Suppressor macrophage treated with lipopolysaccharide for 4 hours (primary cell): ENCODE measurements at places on chromosomes 12 and 14.

DNA sequence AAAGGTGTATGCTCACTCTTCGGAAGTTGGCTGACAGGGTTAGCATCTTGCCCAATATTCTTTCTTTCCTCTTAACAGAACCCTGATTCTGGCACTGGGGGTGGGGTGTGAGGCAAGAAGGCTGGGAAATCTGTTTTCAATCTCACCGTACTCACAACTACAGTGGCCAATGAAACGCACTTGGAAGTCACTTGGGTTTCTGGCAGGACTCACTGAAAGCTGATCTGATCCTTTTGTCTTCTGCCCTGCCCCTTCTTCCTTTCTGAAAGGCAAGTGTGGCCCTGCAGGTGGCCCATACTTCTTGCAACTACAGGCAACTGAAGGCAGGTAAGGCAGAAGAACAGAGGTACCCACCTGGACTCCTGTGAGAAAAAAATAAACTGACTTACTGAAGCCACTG, 106.9 kb downstream of the STXBP6 start:
- no peak for DNase-seq

DNA sequence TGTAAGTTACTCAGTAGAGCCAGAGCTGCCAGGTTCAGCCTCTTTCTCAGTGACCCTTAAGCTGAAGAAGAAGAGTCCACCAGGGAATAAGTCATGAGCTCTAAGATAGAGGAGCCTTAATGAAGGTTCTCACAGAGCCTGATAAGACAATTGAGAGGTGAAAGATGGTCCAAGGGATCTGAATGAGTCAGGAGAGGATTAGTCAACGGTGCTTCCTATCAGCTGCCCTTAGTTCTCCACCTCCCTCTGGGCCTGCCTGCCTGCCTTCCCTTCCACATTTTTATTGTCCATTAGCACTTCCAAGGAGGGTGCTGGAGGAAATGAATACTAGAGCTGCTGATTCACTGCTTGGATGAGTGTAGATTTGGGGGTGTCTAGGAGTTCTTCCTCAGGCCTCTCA, 161.7 kb upstream of the RMST start:
- peak; percentile 11 for DNase-seq

DNA sequence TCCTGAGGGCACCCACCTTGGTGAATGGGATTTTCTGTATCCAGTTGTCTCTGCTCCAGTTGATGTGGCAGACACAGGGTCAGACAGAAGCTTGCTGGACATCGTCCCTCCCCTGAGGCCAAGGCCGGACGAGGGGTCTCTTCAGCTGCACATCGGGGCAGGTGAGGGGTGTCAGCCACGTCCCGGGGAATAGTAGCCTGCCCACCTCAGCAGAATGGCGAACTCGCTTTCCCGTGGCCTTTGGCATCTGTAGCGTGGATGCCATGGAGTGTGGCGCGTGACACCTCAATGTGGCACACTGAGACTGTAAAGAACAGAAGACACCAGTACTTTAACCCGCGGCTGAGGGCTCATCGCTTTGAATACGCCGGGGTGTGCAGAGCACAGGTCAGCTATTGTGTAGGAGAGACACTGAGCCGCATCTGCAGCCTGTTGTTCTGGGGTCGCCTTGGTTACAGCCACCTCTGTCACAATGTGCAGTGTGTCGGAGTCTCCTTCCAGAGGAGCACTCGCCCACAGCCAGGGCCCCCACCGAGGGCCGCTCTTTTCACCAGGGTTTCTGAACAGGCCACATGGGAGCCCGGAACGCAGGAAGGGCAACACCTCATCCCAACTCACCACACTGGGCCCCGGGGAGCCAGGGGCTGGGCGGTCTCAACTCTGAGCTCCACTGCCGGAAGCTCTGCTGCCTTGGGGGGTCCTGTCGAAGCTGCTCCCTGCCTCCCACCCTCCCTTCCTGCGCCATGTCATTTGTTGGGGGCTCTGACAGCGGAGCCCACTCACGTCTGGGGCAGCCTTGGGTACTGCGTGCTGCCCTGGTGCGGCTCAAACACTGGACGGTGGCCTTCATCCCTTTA, 77.0 kb downstream of the ADGRD1 start:
- DNase-seq = no peak

DNA sequence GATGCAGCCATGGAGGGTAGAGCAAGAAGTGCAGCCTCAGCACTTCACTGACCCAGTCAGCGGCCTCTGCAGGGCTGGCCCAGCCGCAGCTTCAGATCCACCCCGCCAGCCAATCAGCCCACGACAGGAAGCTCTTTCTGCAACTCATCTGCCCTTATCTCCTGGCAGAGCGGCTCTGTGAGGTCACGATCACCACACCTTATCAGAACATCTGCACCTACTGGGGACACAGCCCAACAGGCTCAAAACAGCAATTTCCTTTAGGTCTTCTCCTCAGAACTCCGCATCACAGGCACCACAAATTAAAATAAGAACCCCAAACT, 287.3 kb downstream of the BCL11B start:
- DNase-seq = no peak

DNA sequence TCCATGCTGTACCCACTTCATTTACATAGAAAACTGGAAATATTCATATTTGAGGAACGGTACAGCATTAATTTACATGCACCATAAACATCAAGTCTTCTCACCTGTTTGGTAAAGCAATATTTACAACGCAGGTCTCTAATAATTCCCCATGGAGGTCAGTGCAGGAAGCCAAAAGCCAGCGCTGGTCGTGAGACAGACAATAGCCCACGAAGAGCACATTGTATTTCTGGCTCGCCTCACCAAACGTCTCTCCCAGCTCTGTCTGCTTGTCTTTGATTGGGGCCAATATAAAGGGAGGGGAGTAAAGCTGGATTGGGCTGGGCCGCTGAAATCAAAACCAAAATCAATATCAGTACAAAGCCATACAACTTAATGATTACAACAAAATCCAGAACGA, 302.1 kb downstream of the MED13L start:
- DNase-seq = no peak

- DNase-seq = no peak
Measured at GRCh38 chr14:104177411-104177810, 39.0 kb downstream of the KIF26A start.

DNA sequence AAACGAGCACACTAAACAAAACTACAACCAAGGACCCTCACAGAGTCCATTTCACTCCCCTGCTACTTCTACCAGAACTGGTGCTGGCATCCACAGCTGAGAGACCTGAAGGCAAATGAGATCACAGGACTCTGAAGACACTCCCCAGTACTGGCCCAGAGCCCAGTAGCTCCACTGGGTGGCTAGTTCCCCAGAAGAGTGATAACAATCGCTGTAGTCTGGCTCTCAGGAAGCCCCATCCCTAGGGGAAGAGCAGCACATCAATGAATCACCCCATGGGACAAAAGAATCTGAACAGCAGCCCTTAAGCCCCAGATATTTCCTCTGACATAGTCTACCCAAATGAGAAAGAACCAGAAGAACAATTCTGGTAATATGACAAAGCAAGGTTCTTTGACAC, 190.7 kb upstream of the BMP4 start:
- no peak for DNase-seq

DNA sequence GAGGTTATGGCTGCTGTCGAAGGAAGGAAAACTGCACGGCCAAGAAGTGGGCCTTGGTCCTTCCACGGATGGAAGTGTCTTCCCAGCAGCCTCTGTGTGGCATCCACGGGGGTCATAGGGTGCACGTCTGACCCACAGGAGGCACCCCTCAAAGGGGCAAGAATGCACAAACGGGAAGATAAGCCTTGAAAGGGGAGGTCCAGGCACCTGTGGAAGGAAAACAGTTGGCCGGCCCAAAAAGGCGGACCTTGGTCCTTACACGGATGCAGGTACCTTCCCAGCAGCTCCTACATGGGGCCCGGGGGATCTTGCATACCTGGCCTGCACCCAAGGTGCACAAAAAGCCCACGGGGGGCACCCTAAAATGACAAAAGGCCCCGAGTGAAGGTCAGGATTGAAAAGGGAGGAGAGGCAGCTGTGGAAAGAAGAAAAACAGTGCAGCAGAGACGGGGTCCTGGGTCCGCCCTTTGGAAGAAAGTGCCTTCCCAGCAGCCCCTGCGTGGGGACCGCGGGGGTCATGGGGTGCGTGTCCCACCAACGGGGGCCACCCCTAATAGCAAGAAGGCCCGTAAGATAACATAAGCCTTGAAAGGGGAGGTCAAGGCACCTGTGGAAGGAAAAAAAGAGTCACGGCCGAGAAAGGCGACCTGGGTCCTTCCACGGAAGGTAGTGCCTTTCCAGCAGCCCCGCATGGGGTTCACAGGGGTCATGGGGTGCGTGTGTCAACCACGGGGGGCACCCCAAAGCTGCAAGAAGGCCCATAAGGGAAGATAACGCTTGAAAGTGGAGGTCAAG, 276.1 kb downstream of the ALG10 start:
- no peak for DNase-seq

DNA sequence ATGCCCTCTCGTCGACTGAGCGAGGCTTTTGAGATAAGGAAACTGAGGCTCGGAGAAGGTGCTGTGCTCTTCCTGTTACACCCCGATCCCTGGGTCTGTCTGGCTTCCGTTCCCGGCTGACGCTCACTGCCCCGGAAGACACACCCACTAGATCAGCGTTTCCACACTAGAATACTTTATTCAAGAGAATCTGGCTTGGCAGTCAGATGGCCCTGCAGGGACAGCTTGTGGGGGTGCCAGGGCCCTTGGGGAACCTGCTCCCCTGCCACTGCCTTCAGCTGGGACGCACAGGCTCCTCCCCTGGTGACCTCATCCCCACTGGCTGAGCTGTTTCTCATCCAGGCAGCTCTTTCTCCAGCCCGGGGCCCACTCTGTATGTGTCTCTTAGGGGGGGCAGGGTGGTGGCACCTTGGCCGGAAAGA, 13.7 kb downstream of the PGF start:
- DNase-seq = peak; percentile 67

GRCh38 chr12:84148335-84148734, 764.3 kb downstream of the SLC6A15 start:
- DNase-seq = no peak

DNA sequence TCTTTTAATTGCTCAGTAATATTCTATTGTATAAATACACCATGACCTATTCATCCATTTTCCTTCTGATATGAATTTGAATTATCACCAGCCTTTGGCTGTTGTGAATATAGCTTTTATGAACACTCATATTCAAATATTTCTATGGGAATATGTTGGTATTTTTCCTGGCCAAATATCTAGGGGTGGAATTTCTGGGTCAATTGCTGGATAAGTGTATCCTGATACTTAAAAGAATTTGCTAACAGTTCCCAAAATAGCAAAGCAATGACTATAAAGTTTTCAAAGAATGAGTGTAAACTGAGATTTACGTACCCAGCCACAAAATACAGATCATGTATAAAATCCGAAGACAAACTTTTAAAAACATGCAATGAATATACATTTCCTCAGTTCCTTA, 148.7 kb upstream of the CLEC14A start:
- DNase-seq = no peak
